ENCODE measurements at places on chromosomes 7 and 10. TPM values are rescaled to one million over a fixed set of nuclear protein-coding genes. Genes with fewer than 3 reads are reported as not detected.

Gene TAC1
- not detected for total RNA-seq

DNA sequence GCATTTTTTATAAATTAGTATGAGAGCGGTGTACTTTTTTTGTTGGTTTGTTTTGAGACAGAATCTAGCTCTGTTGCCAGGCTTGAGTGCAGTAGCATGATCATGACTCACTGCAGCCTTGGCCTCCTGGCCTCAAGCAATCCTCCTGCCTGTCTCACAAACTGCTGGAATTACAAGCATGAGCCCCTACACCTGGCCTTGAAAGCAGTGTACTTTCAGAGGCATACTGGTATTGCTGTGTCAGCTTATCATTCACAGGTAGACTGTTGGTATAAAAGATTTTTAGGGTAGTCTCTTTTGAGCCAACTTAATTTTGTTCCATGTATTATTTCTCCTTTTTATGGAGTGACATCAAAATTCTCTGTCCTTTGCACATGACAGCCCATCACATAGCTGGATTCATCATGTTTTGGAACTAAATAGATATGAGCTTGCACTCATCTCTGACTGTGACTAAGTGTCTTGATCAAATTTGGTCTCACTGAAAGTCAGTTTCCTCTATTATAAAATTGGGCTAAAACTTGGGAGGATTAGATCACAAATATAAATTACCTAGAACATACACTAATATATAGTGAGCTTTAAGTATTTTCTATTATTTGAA, 12.4 kb downstream of the GNAT3 start:
- DNase-seq: peak; percentile 91

Gene HGF
- total RNA-seq: 5.3 TPM

DNA sequence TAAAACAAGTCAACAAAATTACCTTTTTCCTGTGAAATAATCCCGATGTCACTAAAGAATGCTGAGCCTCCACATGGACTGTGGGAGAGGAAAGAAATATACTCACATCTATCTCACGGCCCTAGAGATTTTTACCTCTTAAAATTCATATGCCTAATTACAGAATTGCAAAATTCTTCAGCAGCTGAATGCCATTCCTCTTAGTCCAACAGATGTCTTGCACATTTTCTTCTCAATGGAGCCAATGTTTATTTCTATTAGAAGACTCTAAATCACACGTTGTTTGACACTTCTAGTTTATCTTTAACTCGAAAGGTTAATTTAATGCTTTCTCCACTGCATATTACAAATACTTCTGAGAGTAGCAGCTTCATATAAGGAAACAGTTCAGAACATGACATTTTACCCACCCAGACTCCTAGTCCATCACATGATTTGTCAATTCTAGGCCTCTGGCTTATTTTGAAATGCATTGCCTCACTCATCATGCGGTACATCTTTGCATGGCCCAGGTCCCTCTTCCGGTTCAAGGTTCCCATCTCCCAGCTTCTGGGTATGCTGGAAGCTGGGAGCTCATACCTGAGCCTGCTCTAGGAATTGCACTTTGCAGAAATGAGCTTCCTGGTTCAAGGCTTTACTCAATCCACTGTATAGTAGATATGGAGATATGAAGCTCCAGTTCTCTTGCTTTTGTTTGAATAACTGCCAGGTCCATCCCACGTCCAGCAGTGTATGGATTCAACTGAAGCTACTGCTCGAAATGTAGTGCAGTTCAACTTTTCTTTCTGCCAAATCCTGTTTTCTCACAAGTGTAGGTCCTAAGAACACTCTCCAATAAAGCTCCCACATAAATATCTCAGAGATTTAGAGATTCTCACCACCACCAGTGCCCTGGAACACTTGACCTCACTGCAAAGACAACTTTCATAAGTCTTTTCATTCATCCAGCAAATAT, 306.2 kb downstream of the GPR37 start:
- no peak for DNase-seq

- DNase-seq: no peak
Observed at GRCh38 chr7:7921830-7922229, 46.8 kb upstream of the GLCCI1 start.

Gene BHLHA15
- not detected for total RNA-seq

GRCh38 chr10:127694580-127695193, 42.3 kb upstream of the FOXI2 start:
- DNase-seq: peak; percentile 11

DNA sequence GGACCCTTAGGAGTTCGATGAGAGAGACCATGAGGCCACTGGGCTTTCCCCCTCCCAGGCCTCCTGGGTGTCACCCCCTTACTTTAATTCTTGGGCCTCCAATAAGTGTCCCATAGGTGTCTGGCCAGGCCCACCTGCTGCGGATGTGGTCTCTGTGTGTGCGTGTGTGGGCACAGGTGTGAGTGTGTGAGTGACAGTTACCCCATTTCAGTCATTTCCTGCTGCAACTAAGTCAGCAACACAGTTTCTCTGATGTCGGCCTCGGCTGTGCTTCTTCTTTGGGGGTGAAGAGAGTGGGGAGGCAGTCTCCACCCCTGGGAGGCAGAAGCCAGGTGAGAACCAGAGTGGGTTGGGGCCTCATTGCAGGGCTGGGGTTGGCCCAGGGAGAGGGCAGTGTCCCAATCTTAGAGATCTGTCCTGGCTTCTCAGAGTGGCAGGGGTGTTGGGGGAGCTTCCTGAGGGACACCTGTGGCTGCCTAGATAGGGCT, 1.5 kb downstream of the PVRIG start:
- no peak for DNase-seq

- peak; percentile 99 for DNase-seq
Observed at GRCh38 chr10:71974489-71975021, 10.4 kb downstream of the CHST3 start.

Gene CISD1
- total RNA-seq: 46.3 TPM

GRCh38 chr10:74738985-74739567, 87.3 kb upstream of the KAT6B start:
- DNase-seq: peak; percentile 16

Gene ZNF736
- 7.6 TPM for total RNA-seq

- no peak for DNase-seq
Observed at GRCh38 chr7:118436663-118437062, 212.2 kb downstream of the ANKRD7 start.

GRCh38 chr10:11907914-11908313, 84.8 kb downstream of the PROSER2 start:
- no peak for DNase-seq

Gene DPYSL4
- total RNA-seq: 22.3 TPM

GRCh38 chr10:121411004-121411403, 187.2 kb downstream of the FGFR2 start:
- no peak for DNase-seq

GRCh38 chr10:68419376-68419775, 12.3 kb upstream of the RUFY2 start:
- DNase-seq: no peak

- DNase-seq: no peak
Observed at GRCh38 chr10:43218206-43218950, 48.5 kb downstream of the RASGEF1A start.

- no peak for DNase-seq
Observed at GRCh38 chr7:24346716-24347115, 62.7 kb downstream of the NPY start.

DNA sequence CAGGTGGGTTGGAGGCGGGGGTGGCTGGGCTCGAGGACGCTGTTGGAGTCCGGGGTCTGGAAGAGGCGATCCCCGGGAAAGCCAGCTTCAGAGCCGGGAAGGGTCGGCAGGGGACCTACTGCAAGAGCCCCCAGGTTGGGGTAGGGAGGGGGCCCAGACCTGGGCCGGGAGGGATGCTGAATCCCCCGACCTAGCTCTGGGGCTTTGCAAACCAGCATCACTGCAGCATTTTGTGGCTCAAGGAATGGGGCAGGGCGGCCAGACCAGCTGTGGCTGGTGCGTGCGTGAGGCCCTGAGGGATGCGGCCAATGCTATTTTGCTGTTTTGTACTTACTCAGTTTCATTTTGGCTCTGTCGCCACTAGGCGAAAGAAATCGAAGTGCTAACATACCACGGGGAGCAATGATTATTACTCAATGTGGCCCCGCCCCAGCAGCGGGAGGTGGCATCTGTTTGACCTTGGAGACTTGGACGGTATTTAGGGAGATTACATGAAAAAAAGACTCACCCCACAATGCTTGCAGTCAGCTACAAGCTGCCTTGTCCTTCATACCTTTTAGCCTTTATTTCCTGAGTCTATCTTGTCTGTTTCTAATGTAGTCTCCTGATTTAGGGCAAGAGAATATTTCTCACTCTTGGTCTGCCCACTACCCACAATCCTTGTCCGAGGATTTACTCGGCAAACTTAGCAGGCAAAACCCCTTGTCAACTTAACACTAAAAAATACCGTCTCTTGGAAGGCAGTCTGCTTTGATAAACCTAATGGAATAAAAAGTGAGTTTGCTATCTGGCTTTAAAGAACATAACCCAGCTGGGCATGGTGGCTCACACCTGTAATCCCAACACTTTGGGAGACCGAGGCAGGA, 16.2 kb downstream of the HSPB1 start:
- DNase-seq: peak; percentile 98

Gene PLCE1
- 19.9 TPM for total RNA-seq

DNA sequence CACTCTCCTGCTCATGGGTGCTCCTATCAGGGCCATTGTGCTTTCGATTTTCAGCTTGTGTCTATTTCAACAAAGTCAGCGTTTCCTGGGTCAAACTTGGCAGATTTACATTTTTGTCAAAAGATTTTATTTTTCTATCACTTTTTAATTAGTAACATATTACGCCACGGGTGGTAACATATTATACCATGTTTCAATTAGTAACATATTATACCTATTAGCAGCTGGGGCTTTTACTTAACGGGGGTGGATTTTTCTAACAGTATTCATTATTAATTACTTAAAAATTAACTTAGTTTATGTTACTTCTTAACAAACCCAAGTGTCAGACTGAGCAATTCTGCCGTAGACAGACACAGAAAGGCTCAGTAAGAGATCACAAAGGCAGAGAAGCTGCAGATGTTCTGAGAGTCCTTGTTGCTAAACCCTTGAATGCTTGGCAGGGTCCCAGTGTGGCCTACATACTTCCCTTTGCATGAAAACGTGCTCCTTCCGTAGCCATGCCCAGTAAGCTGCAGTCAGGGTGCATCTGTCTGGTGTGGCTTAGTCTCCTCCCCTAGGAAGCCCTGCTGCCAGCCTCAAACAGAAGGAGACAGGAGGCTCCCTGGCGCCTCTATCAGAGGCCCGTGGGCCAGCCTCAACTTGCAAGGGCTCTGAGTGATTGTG, 263.1 kb upstream of the CXCL12 start:
- peak; percentile 77 for DNase-seq

Gene OIT3
- 0.51 TPM for total RNA-seq

Gene RPEL1
- total RNA-seq: 0.21 TPM

DNA sequence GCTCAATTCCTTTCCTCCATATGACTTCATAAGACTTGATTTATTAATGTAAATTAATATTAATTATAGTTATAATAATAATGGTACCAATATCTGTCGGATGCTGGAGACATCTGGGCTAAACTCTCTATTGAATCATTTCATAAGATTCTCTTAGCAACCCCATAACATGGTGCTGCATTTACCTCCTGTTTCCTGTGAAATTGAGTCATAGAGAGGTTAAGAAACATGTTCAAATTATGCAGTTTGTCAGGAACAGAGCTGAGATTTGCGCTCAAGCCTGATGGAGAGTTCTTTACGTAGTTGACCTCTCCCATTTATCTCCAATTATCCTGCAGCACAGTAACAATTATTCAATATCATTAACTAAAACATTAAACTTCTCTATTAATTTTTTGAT, 621.8 kb upstream of the FZD8 start:
- DNase-seq: no peak

- no peak for DNase-seq
Observed at GRCh38 chr7:133997463-133997862, 129.7 kb upstream of the LRGUK start.

Gene ANKRD61
- 0.35 TPM for total RNA-seq

GRCh38 chr7:69837387-69838068, 239.3 kb downstream of the AUTS2 start:
- DNase-seq: no peak

Gene TRIM73
- 0.94 TPM for total RNA-seq

DNA sequence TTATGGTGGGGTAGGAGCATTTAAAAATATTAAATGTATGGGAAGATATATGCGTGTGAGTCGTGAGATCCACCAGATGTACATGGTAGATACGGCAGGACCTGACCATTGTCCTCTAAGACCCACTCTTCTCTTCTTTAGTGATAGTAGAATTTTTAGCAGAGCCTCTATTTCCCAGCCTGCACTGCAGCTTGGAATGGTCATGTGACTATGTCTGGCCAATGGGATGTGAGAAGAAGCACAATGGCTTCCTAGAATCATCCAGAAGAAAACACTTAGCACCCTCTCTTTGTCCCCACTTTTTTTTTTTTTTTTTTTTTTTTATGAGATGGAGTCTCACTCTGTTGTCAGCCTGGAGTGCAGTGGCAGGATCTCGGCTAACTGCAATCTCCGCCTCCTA, 86.6 kb upstream of the CYTH3 start:
- no peak for DNase-seq

DNA sequence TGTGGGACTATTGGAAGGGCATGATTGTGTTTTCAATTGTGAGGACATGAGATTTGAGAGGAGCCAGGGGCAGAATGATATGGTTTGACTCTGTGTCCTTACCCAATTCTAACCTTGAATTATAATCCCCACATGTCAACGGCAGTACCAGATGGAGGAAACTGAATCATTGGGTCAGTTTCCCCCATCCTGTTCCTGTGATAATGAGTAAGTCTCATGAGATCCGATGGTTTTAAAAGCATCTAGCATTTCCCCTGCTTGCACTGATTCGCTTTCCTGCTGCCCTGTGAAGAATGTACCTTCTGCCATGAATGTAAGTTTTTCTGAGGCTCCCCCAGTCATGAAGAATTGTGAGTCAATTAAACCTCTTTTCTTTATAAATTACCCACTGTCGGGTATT, 1367.1 kb downstream of the XPNPEP1 start:
- no peak for DNase-seq

Gene OR2A2
- not detected for total RNA-seq

Gene CTNNA3
- total RNA-seq: 6.9 TPM

DNA sequence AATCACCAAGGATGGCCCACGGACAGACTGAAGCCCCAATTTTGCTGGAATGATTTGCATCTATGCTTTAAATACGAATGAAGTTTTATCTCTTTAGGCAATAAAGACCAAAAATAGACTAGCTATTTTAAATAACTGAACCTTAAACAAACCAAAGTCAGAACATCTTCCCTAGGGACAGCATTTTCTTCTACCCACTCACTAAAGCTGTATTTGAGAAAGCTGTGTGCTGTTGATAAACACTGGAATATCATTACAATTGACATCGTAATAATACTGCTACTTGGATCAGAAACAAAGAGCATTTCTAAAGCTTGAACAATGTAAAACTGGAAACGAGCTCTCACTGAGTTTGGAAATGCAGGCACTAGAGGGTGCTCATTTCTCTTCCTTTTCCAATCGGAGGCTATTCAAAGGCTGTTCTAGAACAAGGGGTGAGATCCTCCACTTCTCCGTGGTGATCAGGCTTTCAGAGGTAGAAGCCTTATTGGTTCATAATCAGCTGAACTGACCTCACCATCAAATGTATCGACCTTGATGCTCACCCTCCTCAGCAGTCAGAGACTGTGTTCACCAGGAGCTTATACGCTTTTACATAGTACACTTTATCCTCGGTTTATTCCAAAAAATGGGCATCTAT, 225.3 kb upstream of the PRSS1 start:
- DNase-seq: peak; percentile 26

GRCh38 chr10:42476101-42476500, 162.3 kb downstream of the ZNF33B start:
- DNase-seq: no peak

Measured in myocyte (in vitro differentiated cells).